ENCODE measurements at places on chromosomes 11 and 22.

DNA sequence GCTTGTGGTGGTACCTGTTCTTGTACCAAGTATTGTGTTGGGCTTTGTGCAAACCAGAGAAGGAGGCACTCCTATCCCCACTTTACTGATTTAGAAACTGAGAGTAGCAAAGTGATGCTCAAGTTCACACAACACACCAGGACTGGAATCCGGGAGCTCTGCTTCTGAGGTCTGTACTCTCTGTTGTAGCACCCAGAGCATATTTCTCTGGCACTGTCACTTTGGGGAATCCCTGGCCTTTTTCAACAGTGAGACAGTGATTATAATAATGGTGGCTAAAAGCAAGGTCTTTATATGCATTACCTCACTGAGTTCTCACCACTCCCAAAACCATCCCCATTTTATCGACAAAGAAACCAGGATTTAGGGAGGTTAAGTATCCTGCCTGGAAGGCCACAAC, 362.4 kb downstream of the TENM4 start:
- no peak for DNase-seq

GRCh38 chr22:20446383-20446970, 8.9 kb upstream of the SCARF2 start:
- no peak for DNase-seq

DNA sequence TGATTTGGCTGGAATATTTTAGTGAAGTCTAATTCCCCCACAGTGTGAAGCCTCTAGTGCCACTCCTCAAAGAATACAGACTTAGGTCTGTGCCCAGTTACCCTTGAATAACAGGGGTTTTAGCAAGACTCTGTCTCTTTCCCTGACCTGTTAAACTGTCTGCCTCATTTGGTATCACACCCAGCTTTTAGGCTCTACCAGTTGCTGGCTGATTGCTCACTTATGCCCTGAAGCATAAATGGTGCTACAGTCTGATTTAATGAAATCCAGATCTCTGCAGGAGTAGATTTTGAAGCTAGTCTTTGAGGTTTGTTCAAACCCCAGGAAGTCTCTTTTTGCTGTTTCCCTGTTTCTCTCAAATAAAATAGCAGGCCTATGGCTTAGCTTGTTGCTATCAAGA, 45.2 kb upstream of the LIPT2 start:
- DNase-seq, result no peak

GRCh38 chr11:32006799-32007388, 84.0 kb upstream of the RCN1 start:
- DNase-seq, result no peak

GRCh38 chr22:24367841-24368240, 59.6 kb upstream of the ADORA2A start:
- no peak for DNase-seq

Measured in NCI-H1048 (cell line).